ENCODE measurements at places on chromosomes 3 and 15.

DNA sequence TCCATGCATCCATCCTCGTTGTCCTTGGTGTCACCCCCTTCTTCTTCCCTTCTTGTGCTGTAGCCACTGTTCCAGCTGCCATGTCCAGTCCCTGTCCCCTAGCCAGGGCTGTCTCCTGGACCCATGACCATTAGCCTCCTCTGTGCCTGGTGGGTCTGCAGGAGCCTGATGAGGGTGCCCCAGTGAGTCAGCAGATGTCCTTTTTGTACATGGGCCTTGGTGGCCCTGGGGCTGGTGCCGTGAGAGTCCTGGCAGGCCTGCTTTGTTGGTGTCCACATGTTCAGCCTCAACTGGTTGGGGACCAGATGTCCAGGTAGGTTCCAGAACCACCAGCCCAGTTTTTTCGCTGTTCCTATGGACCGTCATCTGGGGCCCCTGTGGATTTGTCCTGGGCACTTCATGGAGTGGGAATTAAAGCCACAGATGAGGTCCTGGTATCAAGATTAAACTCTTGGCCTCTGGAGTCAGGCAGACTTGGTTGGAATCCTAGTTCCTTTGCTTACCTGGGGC is 66.1 kb downstream of the FBLN2 start:
- DNase-seq, result no peak

DNA sequence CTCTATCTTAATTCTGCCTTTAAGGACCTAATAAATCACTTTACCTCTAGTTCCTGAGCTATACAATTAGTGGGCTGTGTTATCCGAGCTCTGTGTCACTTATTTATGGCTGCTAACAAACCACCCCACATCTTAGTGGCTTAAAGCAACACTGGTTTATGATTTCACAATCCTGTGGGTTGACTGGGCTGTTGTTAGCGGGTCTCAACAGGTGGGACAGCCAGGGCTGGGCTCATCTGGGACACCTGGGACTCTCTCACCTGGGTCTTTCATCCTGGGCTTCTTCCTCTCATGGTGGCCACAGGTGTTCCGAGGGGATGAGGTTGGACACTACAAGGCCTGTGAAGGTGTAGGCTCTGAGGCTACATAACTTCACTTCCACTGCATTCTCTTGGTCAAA is 35.8 kb upstream of the CHST2 start:
- DNase-seq, result no peak

DNA sequence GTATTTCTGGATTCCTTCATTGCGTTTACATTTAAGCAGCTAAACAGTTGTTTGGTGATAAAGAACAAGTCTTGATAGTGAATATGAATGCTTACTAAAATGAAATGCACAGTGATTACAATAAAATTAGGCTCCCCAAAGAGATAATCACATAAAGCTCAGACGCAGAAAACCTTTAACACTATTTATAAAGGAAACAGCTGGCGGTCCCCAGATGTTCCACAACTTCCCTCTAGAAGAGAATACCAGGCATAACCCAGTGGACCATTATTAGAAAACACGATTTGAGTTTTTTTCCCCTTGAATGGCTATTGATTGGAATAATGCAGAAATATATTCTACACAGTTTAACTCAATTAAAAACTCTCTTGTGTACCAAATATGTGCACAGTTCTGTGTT is 573.2 kb downstream of the DIPK2A start:
- no peak for DNase-seq

- no peak for DNase-seq
These were observed 79.4 kb downstream of the SMAD3 start for GRCh38 chr15:67144609-67145311.

- DNase-seq, result no peak
These were observed 12.5 kb upstream of the ISL2 start for GRCh38 chr15:76324066-76324465.

- no peak for DNase-seq
These were observed 2.3 kb downstream of the RNF7 start for GRCh38 chr3:141740349-141740748.

DNA sequence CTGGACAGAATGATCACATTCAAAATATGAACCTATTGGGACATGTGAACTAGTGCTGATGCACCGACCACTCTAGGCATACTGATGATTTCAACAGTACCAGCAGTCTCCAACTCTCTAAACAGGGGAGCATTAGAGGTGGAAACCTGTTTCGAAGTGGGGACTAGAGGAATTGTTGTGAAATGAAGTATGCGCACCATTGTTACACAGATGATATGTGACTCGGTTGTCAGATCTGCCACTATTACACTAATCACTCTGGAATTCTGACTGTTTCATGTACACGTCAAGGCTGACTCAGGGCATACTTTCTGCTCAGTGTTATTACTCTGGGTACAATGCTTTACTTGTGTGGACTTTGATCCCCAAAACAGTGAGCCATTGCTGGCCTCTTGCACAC is 198.2 kb upstream of the UBE2E2 start:
- no peak for DNase-seq

DNA sequence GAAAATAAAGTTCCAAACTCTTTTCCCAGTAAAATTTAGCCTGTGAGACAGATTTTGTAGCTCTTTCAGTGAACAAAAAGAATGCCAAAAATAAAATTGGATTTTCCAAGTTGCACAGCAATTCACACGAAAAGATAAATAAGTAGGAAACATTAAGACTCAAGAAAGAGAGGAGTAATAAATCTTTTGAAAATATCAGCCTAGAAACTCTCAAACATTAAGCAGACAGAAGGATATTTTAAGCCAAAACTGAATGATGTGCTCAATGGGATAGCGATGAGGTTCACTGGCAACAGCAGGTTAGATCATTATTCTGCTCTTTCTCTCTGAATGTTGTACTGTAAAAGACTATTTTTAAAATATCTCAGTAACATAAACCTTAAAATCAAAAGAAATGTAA is 115.0 kb downstream of the STAG1 start:
- DNase-seq, result no peak

DNA sequence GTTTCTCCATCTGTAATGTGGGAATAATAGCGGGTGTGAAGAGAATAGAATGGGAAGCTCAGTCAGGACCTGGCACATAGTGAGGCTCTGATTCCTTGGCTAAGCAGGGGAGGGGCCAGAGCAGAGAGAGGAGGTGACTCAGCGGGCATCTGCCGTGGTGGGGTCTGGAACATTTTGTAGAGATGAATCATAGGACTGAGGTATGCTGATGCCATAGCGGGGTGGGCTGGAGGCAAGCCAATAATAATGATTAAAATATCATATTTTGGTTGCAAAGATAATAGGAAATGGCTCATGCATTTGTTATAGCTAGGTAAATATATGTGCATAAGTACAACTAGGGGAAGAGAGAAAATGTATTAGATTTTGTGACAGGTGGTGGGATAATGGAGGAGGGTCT is 11.2 kb downstream of the TGM4 start:
- DNase-seq, result no peak

DNA sequence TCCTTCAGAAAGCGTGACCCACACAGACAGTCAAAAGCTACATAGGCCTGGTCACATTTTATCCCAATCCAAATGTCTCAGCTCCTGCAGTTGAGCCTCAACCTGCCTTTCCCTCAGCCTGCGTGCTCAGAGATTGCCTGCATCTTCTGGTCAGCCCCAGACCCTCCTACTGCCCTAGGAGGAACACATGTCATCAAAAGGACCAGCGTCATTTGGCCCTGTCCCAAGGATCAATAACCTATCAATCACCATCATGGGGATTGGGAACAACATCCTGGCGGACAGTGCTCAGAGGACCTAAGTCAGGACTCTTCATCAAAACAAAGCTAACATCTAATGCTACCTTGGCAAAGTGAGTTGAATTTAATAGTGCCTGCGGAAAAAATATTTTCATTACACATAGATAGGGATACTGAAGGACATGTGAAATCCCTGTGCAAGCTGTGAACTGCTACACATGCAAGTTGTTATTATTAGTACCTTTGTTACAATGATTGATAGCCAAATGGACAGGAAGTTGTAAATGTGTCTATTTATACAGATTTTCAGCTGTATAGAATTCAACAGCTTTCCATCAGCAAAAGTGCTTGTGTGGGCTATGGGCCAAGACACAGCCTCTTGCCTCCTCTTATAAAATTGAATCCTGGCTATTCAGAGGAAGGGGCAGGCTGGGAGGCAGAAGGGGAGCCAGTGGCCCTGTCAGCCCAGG is 47.7 kb downstream of the UMPS start:
- DNase-seq, result no peak

DNA sequence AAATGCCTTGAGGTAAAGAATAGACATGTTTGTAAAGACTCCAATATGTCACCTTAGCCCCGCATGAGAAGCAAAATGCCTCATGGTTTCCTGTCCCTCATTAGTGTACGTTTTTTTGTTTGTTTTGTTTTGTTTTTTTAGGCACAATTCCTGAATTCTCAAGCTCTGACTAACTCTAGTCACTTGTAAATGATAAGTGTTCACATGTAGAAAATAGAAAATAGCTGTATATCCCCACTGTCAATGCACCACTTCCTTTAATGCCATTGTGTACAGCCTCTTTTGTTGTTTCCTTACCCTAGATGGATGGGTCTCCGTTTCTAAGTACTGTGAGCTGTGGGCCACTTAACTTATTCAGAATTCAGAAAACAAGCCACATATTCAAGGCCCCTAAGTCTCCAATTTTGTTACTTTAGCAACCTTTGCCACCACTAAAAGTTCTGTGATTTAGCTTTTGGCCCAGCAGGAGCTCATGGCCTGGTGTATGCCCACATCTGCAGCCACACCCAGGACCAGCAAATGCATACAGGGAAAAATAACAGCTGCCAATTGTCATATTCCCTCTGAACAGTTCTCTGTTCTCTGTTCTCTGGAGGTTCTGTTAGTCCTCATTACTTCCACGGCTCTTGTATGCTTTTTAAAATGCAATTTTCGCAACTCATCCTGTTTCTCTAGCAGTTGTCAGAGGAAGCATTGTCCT is 655.5 kb downstream of the GBE1 start:
- no peak for DNase-seq

GRCh38 chr15:35289024-35289617 is 204.0 kb upstream of the NANOGP8 start:
- DNase-seq, result no peak

DNA sequence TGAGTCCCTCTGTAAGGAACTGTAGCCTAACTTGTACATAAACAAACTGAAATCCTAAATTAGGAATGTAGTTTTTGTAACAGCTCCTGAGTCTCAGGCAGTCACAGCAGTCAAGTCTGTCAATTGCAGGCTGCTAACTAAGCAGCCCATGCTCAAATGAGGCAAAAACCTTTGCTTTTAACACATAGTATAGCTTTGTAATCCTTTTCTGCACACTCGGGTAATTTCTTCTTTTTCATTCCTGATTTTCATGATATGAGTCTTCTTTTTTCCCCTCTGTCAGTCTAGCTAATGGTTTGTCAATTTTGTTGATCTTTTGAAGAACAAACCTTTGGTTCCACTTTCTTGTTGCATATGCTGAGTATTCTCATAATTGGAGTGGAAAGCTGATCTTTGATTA is 84.9 kb upstream of the LRRFIP2 start:
- no peak for DNase-seq

DNA sequence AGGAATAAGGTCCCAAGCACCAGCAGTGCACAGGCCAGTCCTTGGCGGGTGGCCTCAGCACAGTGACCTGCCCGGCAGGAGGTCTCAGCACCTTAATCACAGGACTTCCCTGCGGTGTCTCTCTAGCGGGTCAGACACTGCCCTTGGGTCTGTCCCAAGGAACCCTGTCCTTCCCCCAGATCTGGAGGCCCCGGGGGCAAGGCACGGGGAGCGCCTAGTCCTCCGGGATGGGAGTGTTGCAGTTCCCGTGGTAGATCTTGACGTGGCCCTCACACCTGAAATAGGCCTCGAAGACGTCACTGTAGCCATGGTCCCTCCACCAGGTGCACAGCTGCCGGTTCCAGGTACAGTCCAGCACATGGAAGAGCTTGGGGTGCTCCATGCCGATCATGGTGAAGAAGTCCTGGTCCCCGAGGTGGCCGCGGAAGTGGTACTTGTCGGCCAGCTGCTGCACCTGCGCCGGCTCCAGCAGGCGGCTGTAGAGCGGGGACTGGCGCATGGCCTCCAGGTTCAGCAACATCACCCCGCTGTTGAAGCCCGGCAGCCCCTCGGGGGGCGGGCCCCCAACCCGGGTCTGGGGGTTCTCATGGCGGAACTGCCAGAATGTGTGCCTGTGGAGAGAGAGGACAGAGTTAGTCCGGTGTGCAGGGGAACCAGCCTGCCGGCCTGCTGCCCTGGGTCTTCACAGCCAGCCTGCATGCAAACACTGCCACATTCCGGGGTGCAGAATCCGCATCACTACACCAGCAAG is 201.3 kb downstream of the XXYLT1 start:
- DNase-seq, result no peak

DNA sequence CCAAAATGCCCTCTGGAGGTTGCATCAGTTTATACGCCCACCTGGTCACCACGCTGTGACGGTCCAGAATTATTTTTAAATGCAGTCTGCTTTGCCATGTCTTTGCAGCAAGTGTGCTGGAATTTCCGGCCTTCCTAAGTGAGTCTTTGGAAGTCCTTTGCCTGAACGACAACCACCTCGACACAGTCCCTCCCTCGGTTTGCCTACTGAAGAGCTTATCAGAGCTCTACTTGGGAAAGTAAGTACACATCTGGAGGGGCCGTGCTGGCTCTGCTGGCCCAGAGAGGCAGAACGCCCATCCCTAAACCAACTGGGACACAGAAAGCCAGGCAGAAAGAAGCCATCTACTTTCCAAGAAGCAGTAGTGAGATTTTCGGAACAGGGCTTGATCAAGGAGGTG is 101.8 kb downstream of the LRRK1 start:
- DNase-seq, result no peak

DNA sequence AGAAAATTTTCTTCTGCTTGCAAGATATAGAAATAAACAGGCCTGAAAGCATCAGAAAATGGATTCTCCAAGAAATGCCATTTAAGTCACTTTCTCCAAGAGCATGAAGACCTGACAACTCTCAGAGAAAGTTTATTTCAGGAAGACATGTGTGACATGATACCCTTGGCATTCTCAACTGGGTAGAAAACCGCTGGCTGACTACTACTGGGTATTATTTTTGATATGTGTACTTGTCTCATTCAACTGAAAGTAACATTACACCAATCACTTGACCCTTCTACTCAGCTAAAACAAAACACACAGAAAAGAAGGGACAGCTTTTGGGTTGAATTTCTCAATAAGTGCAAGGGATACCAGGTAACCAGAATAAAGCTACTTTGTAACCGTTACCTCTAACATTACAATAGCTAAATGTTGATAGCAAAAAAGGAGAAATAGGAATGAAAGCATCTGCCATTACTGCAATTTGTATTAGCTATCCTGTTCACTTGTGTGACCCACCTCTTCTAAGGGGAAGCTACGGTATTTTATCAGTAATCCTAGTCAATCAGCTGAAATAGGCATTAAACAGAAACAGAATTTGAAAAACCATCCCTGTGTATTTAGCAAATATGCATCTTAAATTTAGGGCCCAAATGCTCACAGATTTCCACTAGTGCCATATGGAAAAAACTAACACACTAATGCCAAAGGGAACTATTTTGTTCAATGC is 7.3 kb downstream of the TRA2B start:
- no peak for DNase-seq

All from GDM1 (cell line).